Ascending aorta (tissue), 2 donors: ENCODE measurements at places on chromosomes 12 and 14.

GRCh38 chr12:106342397-106343213 lies 14.9 kb upstream of the POLR3B start:
- DNase-seq, result peak; percentile 83

DNA sequence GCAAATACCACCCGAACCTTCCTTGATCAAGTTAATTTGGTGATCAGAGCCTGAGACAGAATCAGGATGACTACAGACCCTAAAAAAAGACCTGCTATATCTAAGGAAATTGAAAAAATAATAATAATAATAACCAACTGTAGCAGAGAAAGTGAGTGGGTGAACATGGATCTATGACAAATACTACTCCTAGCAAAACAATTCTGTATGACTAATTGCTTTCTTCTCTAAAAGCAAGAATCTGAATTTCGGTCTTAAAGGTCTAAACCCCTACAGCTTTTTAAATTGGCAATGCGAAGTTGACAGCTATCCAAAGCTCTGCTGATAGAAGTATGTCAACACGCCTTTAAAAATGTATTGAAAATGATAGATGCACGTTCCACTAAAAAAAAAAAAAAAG lies 102.2 kb downstream of the PRKAB1 start:
- no peak for DNase-seq

DNA sequence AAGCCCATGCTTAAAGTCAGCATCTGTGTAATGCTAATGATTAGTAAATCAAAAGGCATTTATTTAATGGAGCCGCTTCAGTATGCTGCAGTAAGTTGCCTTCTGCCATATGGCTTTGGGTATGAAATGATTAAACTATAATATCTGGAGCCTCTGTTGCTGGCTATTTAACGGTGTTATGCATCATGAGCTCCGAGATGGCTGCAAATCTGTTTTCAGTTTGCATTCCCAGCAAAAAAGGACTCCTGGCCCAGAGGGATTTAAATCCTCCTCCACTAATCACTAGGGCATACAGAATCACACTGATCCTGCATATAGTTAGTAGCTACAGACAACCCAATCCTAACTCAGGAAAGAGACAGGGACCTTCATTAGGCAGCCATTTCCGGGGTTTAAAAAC lies 171.5 kb upstream of the EEA1 start:
- no peak for DNase-seq

GRCh38 chr14:73162251-73162650 lies 25.9 kb downstream of the PSEN1 start:
- no peak for DNase-seq

DNA sequence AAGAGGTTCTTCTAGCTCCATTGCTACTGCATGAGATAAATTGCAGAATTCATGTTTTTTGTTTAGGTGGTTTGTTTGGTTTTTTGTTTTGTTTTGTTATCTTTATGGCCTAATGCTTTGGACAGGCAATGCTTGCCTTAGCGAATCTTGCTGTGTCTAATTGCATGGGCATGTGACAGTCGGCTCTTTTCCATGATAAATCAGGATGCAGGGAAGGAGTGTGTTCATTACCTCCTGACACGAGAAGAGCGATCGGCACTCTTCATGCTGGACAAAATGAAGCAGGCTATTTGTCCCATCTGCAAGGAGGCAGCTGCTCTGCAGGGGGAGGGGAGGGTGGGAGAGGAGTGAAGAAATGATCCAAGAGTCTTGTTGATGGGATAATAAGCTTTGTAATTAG lies 6.5 kb downstream of the CCDC60 start:
- DNase-seq, result no peak

DNA sequence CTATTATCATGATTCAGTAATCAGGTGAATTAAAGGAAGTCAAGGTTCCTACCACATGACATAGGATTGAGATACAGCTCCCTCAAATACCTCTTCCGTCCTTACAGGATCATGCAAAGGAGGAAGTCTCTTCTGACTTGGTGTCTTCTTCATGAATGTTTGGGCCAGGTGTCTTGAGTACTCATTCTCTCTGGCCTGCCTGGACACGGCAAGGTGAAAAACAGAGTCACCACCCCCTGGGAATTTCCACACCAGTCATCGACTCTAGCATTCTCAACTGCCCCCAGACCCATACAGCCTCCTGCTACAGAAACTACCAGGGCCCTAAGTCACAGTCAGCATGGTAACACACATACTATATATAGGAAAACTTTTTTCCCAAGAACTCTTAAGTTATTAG lies 44.9 kb upstream of the LTBP2 start:
- DNase-seq, result no peak

DNA sequence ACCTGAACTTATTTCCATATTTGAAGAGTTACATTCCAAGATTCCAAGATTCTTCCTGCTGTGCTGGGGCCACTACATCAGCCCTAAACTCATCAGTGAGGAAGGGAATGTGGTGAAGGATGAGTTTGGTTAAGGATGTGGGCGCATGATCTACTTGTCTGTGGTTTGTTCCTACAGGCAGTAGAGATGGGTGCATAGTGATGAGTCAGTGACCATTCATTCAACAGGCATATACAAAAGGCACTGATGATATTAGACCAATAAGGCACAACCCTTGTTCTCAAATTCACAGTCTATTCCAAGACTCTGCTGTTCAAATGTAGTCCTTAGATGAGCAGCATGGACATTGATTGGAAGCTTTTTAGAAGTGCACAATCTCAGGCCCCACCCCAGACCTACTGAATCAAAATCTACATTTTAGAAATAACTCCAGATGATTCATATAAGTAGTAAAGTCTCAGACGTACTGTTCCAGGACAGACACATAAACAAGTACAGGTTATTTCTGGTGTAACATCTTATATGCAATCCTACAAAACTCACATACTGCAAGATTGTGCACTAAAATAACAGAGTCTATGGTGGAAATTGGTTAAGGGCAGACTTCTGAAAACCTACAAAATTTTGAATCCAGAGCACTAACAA lies 47.7 kb upstream of the MAP3K9 start:
- DNase-seq, result no peak

GRCh38 chr12:92950011-92950410 lies 20.9 kb upstream of the EEA1 start:
- no peak for DNase-seq

DNA sequence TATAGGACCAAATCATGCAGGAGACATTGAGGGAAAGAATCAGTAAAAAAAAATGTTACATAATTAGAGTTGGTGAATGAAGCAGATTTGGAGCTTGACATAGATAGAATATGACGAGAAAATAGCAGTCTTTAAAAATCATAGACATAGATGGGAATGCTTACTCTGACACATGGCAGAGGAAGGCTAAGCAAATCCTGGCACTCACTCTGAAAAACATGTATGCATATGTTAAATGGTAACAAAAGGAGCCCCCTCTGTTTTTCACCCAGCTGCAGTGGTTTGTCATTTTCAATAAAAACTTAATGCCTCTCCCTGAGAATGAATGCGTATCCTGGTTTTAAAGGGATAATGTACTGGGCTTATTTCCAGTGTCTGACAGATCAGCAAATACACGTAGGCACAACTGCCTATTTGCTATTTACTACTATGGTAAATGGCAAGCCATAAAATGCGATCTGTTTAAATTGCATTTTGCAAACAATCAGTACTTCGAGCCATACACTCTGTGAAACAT lies 561.2 kb upstream of the SEL1L start:
- no peak for DNase-seq

DNA sequence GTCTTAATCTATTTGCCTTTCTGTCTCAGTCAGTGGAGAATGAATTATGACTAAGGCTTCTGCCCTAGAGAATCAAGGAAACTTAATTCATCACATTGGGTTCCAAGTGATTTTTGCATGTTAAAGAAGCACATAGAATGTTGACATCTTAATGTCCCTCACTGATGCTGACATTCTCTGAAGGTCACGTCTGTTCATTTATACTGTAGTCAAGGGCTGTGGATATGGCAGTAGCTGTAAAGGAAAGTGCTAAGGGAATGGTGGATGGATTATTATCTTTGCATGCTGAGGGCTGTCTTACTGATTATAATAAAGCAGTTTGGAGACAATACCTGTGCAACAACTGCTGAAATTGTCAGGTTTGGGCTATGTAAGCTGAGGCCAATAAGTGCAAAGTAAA lies 161.2 kb downstream of the PLCZ1 start:
- no peak for DNase-seq

DNA sequence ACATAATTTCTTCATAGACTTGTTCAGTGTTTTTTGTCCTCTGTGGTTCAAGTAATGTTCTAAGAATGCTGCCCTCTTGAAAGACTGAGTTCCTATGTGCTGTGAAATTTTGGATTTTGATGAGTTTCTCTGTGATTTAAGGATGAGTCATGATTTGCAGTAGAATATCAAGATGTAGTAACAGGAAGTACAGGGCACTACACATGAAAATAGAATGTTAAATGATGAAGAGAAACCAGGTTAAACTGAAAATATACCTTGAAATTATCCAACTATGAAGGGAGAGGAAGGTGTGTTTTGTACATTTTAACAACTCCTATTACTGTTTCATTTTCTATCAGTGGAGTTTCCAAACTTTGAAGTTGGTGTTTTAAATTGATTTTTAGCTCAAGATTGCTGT lies 4.8 kb downstream of the ELK3 start:
- no peak for DNase-seq

DNA sequence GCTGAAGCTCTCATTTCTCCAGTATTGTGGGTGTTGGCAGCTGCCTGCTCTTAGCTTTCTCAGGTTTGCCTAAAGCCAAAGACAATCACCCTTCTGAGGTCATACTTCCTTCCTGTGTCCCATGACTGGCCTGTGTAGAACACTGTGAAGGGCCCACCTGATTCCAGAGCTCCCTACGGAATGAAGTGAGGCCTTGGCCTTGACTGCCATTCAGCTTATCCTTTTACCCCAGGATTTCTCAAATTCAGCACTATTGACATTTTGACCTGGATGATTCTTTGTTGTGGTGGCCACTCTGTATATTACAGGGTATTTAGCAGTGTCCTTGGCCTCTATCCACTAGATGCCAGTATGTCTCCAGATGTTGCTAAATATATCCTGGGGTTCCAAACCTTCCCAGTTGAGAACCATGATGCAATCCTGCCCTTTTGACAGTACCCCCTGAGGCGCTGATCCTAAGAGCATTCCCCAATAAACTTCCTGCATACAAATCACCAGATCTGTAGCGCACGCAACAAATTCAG lies 112.3 kb upstream of the KRR1 start:
- DNase-seq, result no peak
